ENCODE measurements at places on chromosomes 6 and 20.

GRCh38 chr6:90021711-90022110 is 127.4 kb downstream of the GJA10 start:
- no peak for DNase-seq

DNA sequence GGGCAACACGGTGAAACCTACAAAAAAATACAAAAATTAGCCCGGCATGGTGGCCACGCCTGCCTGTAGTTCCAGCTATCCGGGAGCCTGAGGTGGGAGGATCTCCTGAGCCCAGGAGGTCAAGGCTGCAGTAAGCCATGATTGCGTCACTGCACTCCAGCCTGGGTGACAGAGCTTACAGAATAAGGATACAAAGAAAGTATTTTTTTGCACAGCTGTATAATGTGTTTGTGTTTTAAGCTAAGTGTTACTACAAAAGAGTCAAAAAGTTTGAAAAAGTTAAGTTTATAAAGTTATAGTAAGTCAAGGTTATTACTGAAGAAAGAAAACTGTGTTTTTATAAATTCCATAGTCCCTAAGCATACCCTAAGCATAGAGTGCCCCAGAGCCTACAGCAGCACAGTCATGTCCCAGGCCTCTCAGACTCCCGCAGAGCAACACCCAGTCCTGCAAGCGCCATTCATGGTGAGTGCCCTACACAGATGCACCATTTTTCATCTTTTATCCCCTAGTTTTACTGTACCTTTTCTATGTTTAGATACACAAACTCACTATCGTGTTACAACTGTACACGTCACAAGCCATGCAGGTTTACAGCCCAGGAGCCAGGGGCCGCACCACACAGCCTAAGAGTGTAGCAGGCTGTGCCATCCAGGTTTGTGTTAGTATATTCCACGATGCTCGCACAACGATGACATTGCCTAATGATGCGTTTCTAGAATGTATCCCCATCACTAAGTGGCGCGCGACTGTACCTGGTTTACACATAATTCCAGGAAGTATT is 22.4 kb downstream of the TAF4 start:
- DNase-seq: no peak

DNA sequence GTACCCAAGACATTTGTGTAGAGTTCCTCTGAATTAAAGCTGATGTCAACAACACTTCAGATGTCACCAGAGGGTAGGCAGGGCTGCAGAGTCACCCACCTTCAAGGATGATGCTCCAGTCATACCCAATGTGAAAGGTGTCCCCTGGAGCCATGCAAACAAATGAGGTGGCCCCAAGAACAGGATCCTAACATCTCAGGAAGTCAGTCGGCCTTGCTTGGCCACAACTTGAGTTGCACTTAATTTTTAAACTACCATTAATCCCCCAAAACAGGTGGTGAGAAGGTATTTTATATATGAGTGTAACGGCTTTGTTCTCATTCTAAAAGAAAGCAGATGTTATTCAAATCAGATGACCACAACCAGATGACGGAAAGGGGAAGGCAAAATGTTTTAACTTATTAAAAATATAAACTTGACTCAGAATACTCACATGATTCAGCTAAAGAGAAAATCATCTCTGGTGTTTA is 21.1 kb upstream of the SERPINB1 start:
- no peak for DNase-seq

- DNase-seq: no peak
Measured at GRCh38 chr20:49395183-49395582, 87.3 kb downstream of the KCNB1 start.

Data from caudate nucleus (tissue), 63 donors.